Fibroblast of pulmonary artery (primary cell): ENCODE measurements at places on chromosomes 4 and X.

DNA sequence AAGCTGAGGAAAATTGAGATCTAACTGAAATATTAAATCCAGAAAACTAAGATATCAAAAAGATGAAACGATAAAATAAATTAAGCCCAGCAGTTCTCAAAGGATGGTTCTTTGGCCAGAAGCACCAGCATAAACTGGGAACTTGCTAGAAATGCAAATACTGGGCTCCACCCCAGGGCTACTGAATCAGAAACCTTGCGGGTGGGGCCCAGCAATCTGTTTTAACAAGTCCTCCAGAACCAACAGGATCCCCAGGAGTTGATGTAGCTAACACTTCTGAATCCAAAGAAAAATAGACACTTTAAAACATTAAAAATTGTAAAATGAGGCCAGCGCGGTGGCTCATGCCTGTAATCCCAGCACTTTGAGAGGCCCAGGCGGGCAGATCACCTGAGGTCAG, 14.1 kb upstream of the TMEM154 start:
- no peak for DNase-seq

- DNase-seq: no peak
Measured at GRCh38 chrX:153781428-153782047, 697 bp downstream of the SRPK3 start.

DNA sequence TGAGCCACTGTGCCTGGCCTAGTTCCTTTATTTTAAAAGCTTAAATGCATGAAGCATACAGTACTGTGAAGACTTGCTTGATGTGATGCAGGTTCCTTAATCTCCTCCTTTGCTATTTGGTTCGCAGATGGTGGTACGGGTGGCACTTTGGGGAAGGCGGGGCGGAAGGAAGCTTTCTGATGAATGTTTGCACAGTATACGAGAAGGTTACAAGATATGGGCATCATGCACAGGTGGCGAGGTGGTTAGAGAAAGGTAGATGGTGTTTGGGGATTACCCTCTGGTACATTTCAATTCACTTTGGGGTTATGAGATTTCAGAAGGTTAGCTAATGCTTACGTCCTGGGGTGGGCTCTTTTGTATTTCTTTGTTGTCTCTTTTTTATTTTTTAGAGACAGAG, 17.2 kb downstream of the RHOH start:
- DNase-seq: no peak

- DNase-seq: no peak
Measured at GRCh38 chr4:22850055-22850454, 157.3 kb downstream of the GBA3 start.

GRCh38 chr4:8468746-8469535, 28.4 kb downstream of the TRMT44 start:
- peak; percentile 69 for DNase-seq
